Activated effector memory CD4-positive, alpha-beta T cell treated with Interleukin-2 at 50 U/mL for 16 hours (primary cell): ENCODE measurements at places on chromosomes 2 and 18.

GRCh38 chr2:181275643-181276070 is 181.5 kb upstream of the ITGA4 start:
- DNase-seq = peak; percentile 6

DNA sequence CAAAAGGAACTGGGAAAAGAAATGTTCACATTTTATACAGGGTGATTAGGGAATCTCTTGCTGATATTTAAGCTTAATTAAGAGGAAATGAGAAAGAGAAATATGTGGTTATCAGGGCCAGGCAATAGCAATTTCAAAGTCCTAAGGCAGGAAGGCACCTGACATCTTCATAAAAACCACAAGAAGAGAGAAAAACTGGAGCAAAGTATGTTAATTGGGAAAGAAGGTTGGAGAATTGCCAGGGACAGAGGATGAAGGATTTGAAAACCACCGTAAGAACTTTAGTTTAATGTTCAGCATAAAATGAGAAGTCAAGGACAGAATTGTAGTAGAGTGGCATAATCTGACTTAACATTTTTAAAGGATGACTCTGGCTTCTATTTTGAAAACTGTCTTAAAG is 691.8 kb upstream of the NRXN1 start:
- no peak for DNase-seq

DNA sequence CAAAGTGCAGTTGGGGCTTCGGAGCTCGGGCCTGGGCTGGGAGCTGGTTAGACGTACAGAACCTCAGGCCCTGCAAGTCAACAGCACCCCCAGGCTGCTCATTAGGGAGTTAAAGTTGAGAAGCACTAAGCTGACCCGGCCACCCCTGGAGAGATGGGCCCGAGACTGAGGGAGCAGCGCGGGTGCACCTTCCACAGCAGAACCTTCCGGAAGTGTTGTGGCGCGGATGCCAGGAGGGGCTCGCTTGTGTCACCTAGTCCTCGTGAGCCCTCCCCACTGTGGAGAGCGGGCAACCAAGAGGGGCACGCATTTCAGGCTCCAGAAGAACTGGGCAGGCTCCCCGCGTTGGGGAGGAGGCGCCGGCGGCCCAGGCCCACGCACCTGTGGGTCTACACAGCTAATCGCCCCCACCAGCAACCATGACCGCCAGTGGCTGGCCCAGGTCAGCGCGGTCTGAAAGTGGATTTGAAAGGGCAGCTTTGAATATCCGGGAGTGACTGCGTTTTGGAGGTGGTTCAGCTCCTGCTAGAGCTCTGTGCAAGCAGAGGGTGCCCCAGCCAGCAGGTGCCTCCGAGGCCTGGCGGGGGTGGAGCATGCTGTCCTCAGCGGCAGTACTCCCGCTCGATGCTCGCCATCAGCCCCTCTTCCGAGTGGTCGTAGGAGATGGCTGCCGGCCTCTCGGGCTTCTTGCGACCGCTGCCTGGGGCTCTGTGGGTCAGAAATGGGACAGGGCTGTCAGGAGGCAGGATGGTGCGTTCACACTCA is 15.1 kb downstream of the KLF11 start:
- DNase-seq = no peak

DNA sequence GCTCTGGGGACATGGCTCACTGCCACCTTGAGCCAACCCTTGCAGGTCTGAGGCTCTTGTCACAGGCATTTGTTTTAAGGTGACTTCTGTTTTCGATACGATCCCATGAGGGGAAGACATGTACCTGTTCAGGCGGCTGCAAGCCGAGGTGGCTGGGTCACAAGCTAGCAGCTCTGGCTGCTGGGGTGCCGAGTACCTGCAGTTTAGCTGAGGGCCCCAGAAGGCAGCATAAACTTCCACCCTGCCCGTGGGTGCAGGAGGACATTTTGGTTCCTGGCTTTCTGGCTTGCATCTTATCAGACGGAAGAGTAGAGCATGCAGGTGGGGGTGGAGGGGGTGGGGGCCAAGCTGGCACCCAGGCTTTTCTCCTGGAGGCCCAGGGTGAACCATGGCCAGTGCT is 28.4 kb downstream of the COA5 start:
- DNase-seq = no peak

- no peak for DNase-seq
These were observed 3.7 kb upstream of the PPP3R1 start for GRCh38 chr2:68256093-68256450.

GRCh38 chr2:206125901-206126300 is 33.3 kb downstream of the NDUFS1 start:
- DNase-seq = no peak

DNA sequence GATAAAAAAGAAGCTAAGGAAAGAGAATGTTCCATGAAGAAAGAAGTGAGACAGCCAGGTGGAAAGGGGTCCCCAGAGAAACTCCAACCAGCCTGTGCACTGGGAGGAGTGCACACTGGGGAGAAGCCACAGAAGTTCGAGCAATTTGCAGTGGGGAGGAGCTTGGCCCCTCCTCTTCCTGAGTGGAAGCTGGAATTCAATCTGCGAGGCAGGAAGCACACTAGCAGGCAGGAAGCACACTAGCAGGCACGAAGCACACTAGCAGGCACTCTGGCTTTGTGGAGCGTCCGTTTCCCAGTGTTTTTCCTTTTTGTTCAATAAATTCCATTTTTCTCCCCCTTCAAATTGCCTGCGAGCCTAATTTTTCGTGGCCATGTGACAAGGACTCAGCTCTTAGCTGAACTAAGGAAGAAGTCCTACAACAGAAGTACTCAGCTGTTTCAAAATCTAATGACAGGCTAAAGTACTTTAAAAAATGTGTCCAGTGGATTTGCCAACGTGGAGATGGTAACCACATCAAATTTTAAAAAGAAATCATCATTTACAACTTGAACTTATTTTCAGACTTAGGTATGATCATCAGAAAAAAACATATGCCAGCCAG is 21.4 kb upstream of the SPIRE1 start:
- no peak for DNase-seq

- DNase-seq = no peak
These were observed 63.9 kb downstream of the LRRFIP1 start for GRCh38 chr2:237691029-237691907.

DNA sequence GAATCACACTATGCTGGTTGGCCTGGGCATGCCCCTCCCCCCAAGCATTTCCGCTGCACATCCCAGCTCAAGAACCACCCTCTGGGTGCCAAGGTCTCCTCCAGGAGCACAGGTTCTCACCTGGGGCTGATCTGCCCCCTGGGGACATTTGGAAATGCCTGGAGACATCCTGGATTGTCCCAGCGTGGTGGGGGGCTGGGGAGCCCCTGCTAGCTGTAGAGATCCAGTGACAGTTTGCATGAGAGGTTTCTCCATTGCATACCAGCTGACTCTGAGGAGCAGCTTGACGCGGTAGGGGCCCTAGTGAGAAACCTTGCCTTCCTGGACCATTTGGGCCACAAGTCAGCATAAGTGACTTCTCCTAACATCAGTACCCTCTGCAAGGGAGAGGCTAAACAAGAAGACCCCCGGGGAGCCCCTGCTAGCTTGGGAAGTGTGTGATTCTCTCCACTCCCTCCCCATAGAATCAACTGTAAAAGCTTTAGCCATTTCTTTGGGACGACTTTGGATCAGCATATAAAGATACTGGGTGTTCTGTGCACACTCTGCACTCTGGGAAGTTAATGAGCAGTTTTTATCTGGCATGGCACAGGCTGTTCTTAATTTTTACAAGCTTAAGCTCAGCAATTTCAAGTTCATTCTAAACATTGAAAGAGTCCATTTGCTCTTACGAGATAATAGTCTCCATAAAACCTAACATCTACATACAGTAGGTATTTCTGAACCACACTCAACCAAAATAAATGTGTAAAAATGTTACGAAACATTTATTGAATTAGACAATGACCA is 94.1 kb downstream of the GBX2 start:
- no peak for DNase-seq

GRCh38 chr2:84894131-84894586 is 11.3 kb upstream of the TMSB10 start:
- DNase-seq = no peak

GRCh38 chr2:1055014-1055595 is 104.5 kb downstream of the SNTG2 start:
- no peak for DNase-seq

- DNase-seq = no peak
These were observed 293.7 kb downstream of the NDUFA10 start for GRCh38 chr2:239731422-239731821.

DNA sequence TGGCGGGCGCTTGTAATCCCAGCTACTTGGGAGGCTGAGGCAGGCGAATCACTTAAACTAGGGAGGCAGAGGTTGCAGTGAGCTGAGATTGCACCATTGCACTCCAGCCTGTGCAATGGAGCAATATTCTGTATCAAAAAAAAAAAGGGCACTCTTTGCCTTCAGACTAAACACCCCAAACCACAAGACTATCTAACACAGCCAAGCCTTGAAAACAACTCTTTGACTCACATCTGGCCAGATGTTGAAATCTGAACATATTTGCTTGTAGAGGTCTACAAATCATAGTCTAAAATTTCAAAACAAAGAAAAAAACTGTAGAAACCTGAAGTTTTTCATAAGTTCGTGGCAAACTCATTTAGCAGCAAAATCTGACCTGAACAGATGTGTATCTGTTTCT is 94.9 kb downstream of the FAM161A start:
- no peak for DNase-seq

DNA sequence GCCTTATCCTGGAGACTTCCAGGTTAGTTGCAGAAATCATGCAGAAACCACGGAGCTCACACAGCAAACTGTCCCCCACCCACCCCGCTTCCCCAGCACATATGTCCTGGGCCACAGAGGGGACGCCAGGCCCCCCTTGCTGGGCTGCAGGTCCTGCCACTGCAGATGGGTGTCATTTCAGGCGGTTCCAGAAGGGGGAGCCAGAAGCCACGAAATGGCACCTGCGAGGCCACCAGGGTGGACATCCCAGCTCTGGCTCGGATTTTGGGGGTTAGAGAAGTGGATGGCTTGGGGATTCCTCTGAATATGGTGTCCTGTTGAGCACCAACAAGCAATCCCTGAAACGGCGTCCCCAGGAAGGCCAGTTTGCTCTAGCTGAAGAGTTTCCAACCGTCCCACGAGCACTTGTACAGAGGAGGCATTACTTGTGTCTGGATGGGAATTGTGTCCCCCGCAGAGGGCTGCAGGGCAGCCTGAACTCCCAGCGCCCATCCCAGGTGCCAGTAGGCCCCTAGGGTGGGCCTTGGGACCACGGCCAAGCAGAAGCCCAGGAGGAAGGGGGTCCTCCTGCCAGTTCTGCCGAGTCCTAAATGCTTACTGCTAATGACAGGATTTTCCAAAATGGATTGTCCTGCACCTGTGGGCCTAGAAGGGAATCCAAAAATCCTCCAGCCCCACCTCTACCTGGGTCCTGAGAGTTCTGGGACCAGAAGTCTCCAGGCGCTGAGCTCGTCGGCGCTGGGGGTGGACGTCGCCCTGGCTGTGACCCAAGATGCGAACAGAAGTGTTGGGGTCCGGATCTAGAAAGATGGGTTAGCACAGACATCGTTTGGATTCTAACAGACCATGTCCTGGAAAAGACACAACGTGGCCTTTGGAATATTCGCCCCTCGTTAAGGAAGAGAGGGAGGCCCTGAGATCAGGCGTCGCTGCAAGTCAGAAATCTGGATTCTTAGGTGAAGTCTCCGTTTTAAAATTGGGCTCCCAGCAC is 14.6 kb upstream of the NFATC1 start:
- DNase-seq = no peak

- no peak for DNase-seq
These were observed 28.7 kb downstream of the IKZF2 start for GRCh38 chr2:213122725-213123124.

DNA sequence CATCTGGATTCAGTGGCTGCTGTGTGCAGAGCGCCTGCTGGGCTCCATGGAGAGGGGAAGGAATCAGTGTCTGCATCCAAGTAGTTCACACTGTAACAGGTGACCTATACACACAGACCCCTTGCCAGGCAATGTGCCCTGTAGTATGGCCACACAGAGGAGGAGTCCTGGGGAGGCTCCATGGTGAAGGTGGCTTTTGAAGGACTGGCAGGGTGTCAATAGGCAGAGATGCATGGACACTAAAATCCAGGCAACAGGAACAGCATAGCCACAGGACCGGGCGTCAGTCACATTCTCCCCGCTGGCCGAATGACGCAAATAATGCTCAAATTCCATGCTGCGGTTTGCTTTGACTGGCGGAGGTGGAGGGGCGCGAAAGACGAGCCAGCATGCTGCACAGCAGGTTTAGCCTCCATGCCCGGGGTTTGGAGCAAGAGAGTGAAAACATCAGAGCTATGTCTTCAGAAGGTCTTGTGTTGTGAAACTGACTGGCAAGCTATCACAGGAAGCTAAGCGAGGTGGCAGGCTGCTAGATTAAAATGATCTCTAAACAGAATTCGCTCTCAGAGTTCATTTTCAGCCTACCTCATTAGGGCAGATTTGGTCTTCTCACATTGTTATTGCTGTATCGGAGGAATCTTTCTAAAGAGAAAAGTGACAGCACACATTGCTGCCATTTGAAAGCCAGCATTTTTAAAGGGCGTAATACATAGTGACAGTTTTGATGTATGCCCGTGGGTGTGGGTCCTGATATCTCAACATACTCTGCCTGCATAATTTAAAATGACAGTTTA is 1.2 kb upstream of the CHMP1B start:
- peak; percentile 41 for DNase-seq

DNA sequence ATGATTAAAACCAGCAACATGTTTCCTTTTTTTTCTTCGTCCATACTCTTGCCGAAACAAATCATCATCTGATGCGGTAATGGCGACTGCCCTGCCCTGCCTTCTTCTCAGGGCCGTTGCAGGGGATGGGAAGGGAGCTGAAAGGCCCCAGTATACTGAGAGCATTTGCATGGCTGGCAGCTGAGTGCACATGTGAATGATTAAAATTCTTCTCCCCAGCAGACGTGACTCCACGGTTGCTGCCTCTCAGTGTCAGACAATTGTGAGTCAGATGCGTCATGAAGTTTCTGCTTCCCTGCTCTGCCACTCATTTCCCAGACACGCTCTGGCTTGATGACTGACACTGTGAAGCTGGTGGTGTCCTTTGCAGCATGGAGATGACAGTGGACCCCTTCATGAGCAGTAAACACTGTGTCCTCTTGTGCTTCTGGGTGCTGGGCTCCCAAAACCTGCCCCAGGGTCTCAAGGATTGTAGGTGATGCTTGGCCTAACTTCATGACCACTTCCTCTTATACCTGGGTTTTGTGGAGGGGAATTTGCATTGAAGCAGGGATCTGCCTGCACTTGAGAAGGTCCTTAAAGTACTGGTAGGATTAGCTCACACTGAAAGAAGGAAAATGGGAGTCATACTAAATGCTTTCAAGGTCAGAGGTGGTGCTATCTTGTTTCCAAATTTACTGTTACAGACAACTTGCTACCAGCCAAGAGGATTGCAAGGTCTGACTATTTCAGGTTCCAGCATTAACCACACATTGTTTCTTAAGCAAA is 222.5 kb upstream of the COPS8 start:
- DNase-seq = no peak

GRCh38 chr2:65652066-65652465 is 219.7 kb upstream of the SPRED2 start:
- no peak for DNase-seq

GRCh38 chr2:221337957-221338685 is 234.0 kb downstream of the EPHA4 start:
- no peak for DNase-seq
